ENCODE measurements at places on chromosomes 6 and 20. TPM values are rescaled to one million over a fixed set of nuclear protein-coding genes. Genes with fewer than 3 reads are reported as not detected.

The PDE10A gene
- 6.9 TPM for total RNA-seq

The DEFB121 gene
- total RNA-seq = not detected

The SNX5 gene
- total RNA-seq = 185 TPM

The CPNE5 gene
- total RNA-seq = 0.58 TPM

The ELOVL2 gene
- total RNA-seq = 1.3 TPM

The INSM1 gene
- total RNA-seq = not detected

The ELOVL4 gene
- 2.1 TPM for total RNA-seq

The BTNL2 gene
- not detected for total RNA-seq

Measured in epithelial cell of proximal tubule (primary cell).